Skeletal muscle tissue (tissue), 5 donors: ENCODE measurements at places on chromosomes 11 and 22. TPM values are rescaled to one million over a fixed set of nuclear protein-coding genes. Genes with fewer than 3 reads are reported as not detected.

Gene UBE2L6
- total RNA-seq = 15.7 TPM

Gene MRGPRD
- not detected for total RNA-seq

Gene STARD10
- 28.2 TPM for total RNA-seq

Gene TIMM8B
- total RNA-seq = 66.8 TPM

Gene SOX6
- 50.1 TPM for total RNA-seq

Gene C2CD3
- 13.6 TPM for total RNA-seq

Gene GAB4
- total RNA-seq = not detected

Gene TMPRSS13
- total RNA-seq = not detected

Gene FOLR2
- total RNA-seq = 15.1 TPM

Gene SCGB1C1
- total RNA-seq = not detected

Gene MMP10
- total RNA-seq = not detected

Gene NUMA1
- 177 TPM for total RNA-seq

Gene USP35
- 4.7 TPM for total RNA-seq

Gene TSSK2
- not detected for total RNA-seq

Gene TMEM151A
- total RNA-seq = not detected

Gene RPS6KA4
- total RNA-seq = 13.6 TPM

Gene MYOD1
- 22.4 TPM for total RNA-seq
